NCI-H460 (cell line): ENCODE measurements at places on chromosomes 5 and 9. TPM values are rescaled to one million over a fixed set of nuclear protein-coding genes. Genes with fewer than 3 reads are reported as not detected.

- DNase-seq = no peak
Observed at GRCh38 chr5:68499987-68500386, 284.4 kb downstream of the PIK3R1 start.

GRCh38 chr9:129392093-129392541, 214.1 kb upstream of the IER5L start:
- no peak for DNase-seq

- no peak for DNase-seq
Observed at GRCh38 chr9:108158236-108158995, 668.8 kb upstream of the KLF4 start.

- DNase-seq = no peak
Observed at GRCh38 chr5:27476356-27476988, 438.1 kb upstream of the CDH9 start.

Gene NAIP
- total RNA-seq = 6.1 and 8.5 TPM in 2 replicates
